ENCODE measurements at places on chromosomes 5 and 9. TPM values are rescaled to one million over a fixed set of nuclear protein-coding genes. Genes with fewer than 3 reads are reported as not detected.

The CDKN2A gene
- total RNA-seq = 18.1 TPM

The SCGB3A2 gene
- total RNA-seq = not detected

The ZCCHC7 gene
- total RNA-seq = 15.3 TPM

The DAPK1 gene
- 1.9 TPM for total RNA-seq

The OTULINL gene
- not detected for total RNA-seq

The PCDHGA7 gene
- 1.6 TPM for total RNA-seq

The ADAMTS19 gene
- not detected for total RNA-seq

The CYLC2 gene
- not detected for total RNA-seq

The SLC6A3 gene
- total RNA-seq = not detected

The PNPLA7 gene
- 0.89 TPM for total RNA-seq

The WDR38 gene
- not detected for total RNA-seq

The CSF1R gene
- 0.63 TPM for total RNA-seq

The LHX2 gene
- total RNA-seq = not detected

The CFAP157 gene
- total RNA-seq = not detected

The ITK gene
- total RNA-seq = 0.11 TPM

The CARD19 gene
- 48.8 TPM for total RNA-seq

The KIF4B gene
- total RNA-seq = not detected

The DNAI1 gene
- total RNA-seq = not detected

The FRRS1L gene
- total RNA-seq = not detected

The VAV2 gene
- 9.0 TPM for total RNA-seq

The TMEM267 gene
- total RNA-seq = 41.1 TPM

The CCNO gene
- 3.3 TPM for total RNA-seq

The NMUR2 gene
- not detected for total RNA-seq

The DPH7 gene
- 27.0 TPM for total RNA-seq

The TLN1 gene
- 566 TPM for total RNA-seq

The GPR21 gene
- total RNA-seq = 0.65 TPM

The CDH12 gene
- not detected for total RNA-seq

The PRLR gene
- total RNA-seq = 14.2 TPM
